ENCODE measurements at places on chromosomes 7 and 10.

GRCh38 chr10:76882245-76882644 lies 755.4 kb downstream of the KCNMA1 start:
- no peak for DNase-seq

GRCh38 chr10:5958077-5958476 lies 19.3 kb downstream of the IL15RA start:
- no peak for DNase-seq

DNA sequence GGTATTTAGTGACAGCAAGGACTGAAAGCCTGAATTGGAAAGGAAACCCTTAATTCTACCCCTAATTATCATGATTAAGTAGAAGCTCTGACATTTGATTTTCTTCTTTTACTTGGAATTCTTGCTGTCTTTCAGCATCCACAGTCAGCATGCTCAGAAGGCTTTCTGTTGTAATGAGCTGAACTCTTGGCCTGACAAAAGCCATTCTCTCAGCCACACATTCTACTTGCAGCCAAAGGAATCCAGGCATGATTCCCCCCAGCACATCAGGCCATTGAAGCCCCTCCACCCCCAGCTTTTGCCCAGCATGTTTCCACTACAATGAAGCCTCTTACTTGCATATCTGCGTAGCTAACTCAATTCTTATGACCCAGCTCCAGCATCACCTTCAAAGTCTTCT lies 94.3 kb upstream of the FRMD4A start:
- no peak for DNase-seq

- no peak for DNase-seq
These were observed 98.9 kb downstream of the ANKRD61 start for GRCh38 chr7:6130007-6130587.

- DNase-seq: no peak
These were observed 819.2 kb downstream of the CCSER2 start for GRCh38 chr10:85147346-85148250.

All from stimulated activated CD4-positive, alpha-beta T cell treated with anti-CD3 and anti-CD28 coated beads, Interleukin-1b, Interleukin-23, amount 100 ng/mL, for 48 hours (primary cell).